CD4-positive, alpha-beta memory T cell (primary cell): ENCODE measurements at places on chromosomes 16 and 17. TPM values are rescaled to one million over a fixed set of nuclear protein-coding genes. Genes with fewer than 3 reads are reported as not detected.

DNA sequence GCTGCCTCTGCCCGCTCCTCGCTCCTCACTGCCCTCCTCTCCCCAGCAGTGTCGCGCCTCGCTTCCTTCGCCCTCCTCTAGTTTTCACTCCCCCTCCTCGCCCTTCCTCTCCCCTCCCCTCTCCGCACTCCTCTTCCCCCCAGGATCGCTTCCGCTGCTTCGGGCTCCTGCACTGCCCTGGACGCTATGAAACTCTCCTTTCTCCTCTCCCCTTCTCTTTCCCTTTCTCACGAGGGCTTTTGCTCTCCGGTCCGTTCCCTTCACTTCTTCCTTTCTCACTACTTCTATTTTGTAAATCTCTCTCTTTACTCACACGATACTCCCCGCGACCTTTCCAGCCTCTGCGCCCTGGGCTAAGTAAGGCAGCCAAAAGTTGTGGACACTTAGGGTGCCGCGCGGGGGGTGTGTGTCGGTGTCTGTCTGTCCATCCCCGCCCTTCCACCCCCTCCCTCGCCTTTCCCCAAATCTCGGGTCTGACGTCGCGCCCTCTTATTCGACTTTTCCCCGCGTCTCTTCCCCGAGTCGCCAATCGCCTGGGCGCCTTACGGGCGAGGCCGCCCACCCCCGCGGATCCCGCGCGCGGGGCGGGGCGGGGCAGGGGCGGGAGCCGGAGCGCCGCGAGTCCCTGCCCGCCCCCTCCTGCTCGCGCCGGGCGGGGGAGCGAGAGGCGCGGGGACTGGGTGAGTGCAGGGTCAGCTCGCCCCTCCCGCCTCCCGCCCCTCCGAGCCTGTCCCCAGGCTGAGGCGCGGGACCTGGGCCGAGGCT lies at the start of gene IRX3:
TSS of gene IRX3 (minus strand) at position 422 of the 765 bp plus-strand sequence. CDS start 737 bp downstream, outside the sequence.
- DNase-seq, result no peak

GRCh38 chr16:64865069-64865696 lies 256.7 kb downstream of the CDH11 start:
- no peak for DNase-seq

DNA sequence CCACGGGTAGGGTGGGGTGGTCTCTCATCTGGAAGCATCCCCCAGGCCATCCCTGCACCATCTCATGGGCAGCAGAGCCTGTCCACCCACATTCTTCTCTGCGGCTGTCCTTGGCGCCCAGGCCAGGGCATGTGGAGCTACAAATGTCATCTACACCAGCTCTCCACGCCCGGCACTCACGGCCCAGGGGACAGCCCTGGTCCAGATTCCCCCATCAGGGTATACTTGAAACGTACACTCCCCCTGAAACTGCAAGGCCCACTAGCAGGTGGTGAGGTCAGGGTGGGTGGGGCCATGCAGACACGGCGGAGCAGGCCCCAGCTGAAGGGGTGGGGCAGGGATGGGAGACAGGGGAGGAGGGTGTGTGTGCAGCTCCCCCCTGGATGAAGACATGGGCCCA lies 3.2 kb upstream of the SOX8 start:
- peak; percentile 31 for DNase-seq

DNA sequence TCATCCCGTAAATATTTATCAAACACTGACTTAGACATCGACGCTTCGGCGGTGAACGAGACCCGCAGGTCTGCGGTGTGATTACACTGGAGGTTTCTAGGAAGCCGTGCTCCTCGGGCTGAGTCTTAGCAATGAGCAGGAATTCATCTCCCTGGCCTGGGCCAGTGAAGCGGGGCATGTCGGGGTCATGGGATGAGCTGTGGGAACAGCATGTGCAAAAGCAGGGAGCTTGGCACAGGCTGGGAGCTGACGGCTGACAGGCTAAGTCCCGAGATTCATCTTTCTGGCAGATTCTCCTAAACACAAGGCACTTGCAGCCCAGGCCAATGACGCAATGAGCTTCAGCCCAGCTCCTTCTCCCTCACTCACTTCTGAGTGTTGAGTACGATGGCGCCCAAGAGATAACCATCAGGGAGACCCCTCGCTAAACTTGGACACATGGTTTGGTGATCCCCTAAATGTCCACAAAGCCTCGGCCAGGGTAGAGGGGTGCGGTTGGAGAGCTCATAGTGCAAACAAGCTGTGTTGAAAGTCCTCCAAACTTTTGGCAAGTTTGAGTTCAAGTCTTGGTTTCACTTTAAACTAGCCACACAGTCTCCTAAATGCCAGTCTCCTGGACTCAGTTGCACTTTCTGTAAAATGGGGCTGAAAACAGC lies 12.8 kb downstream of the CRISPLD2 start:
- DNase-seq, result no peak

DNA sequence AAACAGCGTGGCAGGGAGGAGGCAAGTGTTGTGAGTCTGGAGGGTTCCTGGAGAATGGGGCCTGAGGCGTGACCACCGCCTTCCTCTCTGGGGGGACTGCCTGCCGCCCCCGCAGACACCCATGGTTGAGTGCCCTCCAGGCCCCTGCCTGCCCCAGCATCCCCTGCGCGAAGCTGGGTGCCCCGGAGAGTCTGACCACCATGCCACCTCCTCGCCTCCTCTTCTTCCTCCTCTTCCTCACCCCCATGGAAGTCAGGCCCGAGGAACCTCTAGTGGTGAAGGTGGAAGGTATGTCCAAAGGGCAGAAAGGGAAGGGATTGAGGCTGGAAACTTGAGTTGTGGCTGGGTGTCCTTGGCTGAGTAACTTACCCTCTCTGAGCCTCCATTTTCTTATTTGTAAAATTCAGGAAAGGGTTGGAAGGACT lies at the start of gene CD19:
TSS of gene CD19 (plus strand) at position 171 of the 425 bp plus-strand sequence. CDS start at position 201, 30 bp downstream.
- DNase-seq, result no peak

DNA sequence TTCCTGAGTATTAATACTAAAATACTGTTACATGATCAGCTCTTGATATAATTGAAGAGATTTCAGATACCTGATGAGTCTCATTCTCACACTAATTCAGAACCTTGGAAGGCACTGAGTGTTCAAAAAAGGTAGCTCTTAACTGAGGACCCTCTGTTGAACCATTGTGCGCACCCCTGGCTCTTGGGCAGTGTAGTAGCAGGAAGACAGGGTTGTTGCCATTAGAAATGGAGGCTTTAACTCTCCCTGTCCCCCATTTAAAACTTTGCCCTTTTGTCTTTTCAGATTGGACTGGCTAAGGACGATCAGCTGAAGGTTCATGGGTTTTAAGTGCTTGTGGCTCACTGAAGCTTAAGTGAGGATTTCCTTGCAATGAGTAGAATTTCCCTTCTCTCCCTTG lies 1.8 kb downstream of the EIF1 start:
- no peak for DNase-seq

DNA sequence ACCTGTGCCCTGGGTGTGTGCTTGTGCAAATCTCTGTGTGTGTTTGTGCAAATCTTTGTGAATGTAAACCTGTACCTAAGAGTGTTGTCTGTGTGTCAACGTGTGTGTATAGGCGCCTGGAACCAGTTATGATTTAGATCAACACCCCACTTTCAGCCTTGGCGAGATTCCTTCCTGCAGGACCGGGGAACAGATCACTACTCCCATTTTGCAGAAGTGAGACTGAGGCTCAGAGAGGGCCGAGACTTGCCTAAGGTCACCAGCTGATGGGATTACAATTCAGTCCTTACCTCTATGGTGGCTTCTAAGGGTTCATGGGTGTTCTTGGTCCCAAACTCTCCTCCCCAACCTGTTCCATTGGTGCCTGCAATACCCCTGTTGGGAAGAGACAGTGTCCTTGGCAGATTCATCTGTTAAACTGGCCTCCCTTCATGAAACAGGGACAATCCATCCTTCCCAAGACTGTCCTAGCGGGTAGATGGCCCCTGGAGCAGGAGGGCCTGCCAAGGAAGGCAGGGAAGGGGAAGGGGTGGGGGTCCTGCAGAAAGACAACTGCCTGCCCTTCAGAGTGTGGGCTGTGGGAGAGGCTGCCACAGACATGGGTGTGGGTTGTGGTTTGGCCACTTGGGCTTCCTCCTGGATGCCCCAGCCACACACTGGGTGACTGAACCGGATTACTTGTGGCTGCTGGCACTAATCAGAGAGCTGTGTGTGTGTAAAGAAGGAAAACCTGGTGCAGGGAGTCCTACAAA lies 6.9 kb upstream of the MAPK7 start:
- no peak for DNase-seq

The LRRC59 gene
- total RNA-seq, result 30.3 TPM

The SMIM36 gene
- total RNA-seq, result not detected

The GPR142 gene
- not detected for total RNA-seq
